ENCODE measurements at places on chromosomes 5 and 9. TPM values are rescaled to one million over a fixed set of nuclear protein-coding genes. Genes with fewer than 3 reads are reported as not detected.

The NEUROG1 gene
- polyA plus RNA-seq: not detected

The VLDLR gene
- polyA plus RNA-seq: 4.9 TPM

The ACOT12 gene
- polyA plus RNA-seq: not detected

The EPB41L4B gene
- polyA plus RNA-seq: 0.74 TPM

The AK8 gene
- not detected for polyA plus RNA-seq

The SLIT3 gene
- polyA plus RNA-seq: 69.0 TPM

The TTC23L gene
- not detected for polyA plus RNA-seq

The PTGES gene
- polyA plus RNA-seq: 2.3 TPM

The SLC6A18 gene
- not detected for polyA plus RNA-seq

The PDGFRB gene
- polyA plus RNA-seq: 44.0 TPM

The PLAC8L1 gene
- 0.84 TPM for polyA plus RNA-seq

The TMEM38B gene
- 3.9 TPM for polyA plus RNA-seq

The TMCO6 gene
- 9.4 TPM for polyA plus RNA-seq
